GDM1 (cell line): ENCODE measurements at places on chromosomes 1 and 21.

DNA sequence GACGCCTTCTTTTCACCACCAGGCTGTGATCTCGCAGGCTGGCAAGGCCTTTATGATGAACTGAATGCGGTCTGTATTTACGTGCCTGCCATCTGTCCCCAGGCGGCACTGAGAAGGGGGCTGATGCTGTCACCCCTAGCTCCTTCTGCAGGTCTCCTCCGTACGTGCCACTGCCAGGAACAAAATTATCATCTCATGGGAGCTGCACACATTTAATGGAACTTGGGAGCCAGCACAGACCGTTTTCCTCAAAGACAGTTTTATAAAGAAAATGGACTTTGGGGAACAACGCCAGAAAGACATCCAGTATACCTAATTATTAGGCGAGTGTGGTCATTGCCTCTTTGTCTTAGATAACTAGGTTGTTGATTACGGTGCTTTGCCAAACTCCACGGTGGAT, 434.5 kb downstream of the KIF26B start:
- DNase-seq: no peak

GRCh38 chr1:177209357-177209756, 38.6 kb downstream of the BRINP2 start:
- no peak for DNase-seq

- no peak for DNase-seq
These were observed 151.3 kb upstream of the PTGFR start for GRCh38 chr1:78339490-78339889.

DNA sequence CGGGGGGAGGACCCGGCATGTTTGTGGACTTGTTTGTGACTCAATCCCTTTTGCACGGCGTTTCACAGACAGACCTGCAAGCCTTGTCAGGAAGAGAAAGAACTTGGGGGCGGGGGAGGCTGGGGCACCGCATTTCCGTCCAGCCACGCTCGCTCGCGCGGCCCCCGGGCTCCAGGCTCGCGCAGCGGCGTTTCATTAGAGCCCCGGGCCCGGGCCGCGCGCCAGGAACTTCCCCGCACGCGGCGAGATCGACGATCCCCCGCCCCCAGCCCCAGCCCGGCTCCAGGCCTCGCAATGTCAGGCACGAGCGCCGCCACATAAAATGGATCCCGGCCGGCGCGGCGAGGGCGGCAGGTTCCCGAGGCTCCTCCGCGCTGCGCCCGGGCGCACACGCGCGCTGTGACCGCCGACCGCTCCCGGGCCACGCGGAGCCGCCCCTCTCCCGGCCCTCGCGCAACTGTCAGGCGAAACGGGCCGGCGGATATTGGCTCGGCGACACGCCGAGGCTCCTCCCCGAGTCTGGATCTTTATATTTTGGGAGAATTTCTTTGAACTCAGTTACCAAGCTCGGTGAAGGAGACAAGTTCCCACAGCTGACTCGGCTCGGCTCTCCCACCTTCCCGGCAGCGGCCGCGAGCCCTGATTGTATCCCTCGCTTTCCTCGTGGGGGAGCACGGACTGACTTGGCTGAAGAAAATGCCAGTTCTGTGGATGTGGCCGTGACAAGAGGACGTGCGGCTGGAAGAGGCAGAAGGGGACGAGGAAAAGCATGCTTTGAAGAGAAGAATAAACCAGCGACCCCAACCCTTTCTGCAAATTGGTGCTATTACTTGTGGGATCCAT, at the start of gene KIF26B:
KIF26B (plus strand) TSS at position 557 of the 843 bp plus-strand sequence. CDS start 440 bp downstream, outside the sequence.
- DNase-seq: no peak

GRCh38 chr1:101030881-101031280, 5.3 kb upstream of the DPH5 start:
- DNase-seq: no peak

GRCh38 chr1:38775175-38775845, 84.3 kb downstream of the RRAGC start:
- DNase-seq: no peak

DNA sequence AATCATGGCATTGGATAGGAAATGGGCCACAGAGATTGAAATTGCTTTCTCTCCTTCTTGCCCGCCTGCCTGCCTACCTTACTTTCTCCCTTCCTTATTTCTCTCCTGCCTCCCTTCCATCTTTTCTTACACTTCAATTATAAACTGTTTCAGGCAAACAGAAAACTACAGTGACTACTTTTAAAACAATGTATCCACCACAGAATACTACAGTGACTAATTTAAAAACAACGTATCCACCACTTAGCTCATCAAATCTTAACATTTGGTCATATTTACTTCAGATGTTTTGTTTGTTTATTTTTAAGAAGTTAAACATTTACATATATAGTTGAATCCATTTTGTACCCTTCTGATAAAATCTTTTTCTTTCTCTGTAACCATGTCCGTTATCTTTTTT, 54.4 kb downstream of the SNRPE start:
- DNase-seq: no peak

- DNase-seq: no peak
These were observed 57.9 kb downstream of the CENPF start for GRCh38 chr1:214660900-214661299.

DNA sequence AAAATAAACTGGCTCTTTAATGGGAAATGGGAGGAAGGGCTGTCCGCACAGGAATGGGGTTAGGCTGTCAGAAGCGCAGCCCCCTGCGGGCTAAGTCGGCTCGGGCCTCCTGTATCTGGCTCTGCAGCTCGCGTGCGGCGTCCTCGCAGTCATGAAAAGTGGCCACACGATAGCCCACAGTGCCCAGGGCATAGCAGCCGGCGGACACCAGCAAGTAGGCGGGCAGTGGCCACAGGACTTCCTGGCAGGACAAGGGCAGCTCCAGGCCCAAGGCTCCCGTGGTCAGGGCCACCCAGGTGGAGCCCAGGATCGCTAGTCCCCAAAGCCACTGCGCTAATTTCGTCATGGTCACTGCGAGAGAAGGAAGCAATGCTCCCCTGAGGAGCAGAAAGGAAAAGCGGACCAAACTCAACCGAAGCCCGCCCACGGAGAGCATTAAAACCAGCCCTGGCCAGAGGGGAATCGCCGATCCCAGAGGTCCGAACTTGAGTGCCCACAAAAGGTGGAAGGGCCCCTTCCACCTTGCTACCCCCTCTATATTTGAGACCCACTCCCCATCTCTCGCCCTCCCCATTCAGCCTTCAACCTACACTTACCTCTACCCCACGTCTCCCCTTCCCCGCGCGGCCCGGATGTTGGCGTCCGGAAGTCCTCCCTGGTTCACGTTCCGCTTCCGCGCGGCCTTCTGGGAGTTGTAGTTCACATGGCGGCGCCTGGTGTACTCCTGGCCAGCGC, at the start of gene DPM3:
DPM3 (minus strand) TSS at position 637 of the 735 bp plus-strand sequence; CDS start at position 346, 291 bp downstream.
- peak; percentile 66 for DNase-seq

DNA sequence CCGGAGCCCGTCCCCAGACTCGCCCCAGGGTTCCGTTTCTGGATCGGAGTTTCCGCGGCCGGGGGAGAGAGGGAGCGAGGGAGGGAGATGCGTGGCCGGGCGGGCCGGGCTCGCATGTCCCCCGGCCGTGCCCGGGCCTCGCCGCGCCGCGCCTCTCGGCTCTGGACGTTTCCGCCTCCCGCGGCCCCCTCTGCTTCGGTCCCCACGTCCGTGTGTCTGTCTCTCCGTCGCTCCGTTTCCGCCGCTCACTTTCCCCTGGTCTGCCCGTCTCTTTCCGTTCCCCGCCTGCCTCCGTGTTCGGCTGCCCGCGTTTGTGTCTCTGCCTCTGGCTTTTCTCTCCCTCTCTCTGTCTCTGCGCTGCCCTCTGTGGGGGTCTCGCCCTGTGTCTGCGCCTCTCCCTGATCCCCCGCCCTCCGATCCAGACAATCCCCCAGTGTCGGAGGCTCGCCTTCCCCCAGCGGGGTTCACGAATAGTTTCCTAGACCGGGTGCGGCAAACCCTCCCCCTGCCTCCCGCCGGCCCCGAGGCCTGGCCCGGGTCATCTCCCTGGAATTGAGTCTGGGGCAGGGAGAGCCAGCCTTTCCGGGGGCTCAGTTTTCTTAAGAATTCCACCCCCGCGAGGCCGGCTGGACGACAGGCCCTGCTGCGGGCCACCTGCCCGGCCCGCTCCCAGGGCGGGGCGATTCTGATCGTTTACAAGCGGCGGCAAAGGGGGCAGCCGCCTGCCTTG, 735 bp downstream of the NBL1 start:
- DNase-seq: no peak

DNA sequence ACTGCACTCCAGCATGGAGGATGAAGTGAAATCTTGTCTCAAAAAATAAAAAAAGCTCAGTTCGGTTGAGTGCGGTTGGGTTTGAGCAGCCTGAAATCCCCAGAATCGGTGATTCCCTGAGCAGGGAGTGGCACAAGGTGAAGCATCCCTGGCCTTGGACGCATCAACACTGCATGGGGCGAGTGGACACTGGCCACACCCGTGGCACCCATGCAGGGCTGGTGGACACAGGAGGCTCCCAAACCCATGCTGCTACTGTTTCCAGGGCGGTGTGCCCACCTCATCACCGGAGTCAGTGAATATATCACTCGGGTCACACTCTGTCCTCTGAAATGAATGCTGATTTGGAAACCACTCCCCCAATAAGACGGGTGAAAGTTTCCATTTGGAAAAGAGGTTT, 53.4 kb upstream of the ACTRT2 start:
- DNase-seq: no peak

- no peak for DNase-seq
These were observed 85.7 kb upstream of the NGF start for GRCh38 chr1:115423776-115424175.

DNA sequence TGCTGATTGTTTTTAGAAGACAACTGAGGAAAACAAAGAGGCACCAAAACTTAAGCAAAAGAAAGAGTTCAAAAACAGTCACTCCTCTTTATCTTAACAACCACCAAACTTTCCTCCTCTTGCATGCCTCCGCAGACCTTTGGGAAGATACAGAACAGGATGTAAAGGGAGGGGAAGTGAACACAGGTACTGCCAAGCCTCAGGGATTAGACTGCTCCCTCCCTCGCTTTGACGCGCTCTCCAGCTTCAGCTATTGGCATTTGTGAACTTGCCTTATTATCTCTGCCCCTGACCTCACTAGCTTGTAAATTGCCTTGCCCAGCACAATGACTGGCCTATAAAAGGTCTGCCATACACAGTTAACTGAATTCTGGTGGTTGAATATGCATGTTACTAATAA, 4.8 kb upstream of the SRP9 start:
- DNase-seq: no peak

- DNase-seq: no peak
These were observed 179.2 kb upstream of the TMEM51 start for GRCh38 chr1:14974361-14974760.

GRCh38 chr1:108801101-108801500, 54.6 kb downstream of the STXBP3 start:
- DNase-seq: no peak
